ENCODE measurements at places on chromosomes 2 and 18.

DNA sequence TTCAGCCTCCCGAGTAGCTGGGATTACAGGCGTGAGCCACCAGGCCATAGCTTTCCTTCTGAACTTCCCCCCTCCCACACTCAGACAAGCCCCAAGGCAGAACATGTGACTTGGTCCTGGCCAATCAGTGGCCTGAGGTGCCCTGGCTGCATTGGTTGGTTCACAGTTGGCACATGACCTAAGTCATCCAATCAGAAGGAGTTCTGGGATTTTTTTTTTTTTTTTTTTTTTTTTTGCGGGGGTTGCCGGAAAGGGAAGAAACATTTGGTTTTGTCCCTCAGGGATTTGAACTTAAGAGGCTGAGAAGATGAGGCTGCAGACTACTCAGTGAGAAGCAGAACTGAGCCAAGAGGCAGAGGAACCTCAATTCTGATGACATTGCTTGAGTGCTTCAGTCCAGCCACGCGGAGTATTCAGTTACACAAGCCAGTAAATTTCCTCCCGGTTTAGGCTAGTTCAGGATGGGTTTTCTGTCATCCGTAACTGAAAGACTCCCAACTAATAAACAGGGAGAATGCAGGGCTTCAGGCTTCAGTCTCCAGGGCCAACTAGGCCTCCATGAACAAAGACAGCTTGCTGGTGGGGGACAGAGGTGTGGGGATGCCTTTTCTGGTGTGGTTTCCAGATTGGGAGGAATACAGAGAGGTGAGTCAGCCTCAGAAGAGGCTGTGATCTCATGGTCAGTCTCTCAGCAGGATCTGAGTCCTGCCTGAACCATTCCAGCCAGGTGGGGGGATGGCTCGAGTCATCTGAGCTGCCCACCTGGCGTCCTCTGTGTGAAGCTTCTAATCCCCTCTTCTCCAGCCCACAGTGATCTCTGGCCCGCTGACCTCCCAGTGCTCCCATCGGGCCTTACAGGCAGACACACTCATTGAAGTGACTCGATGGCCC is 9.2 kb downstream of the PTMA start:
- DNase-seq = no peak

DNA sequence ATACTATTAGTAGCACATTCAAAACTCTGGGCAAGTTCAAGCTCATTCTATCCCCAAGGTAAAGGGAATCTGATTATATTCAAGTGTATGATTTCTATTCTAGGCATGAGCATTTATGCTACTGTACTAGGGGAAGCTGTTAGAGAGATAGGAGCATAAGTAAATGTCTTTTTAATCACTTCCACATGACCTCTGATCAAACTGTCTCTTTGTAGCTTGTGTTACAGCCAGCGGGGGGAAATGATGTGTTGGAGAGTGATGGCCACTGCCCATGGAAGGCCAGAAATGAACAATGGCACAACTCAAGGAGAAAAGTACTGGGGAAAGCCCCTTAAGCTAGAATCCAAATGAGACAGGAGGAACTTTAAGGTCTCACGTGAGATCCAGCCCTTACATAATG is 894.9 kb upstream of the CDH2 start:
- no peak for DNase-seq

- DNase-seq = no peak
Observed at GRCh38 chr2:227462462-227462951, 9.4 kb upstream of the AGFG1 start.

- no peak for DNase-seq
Observed at GRCh38 chr2:38549071-38549704, 53.5 kb downstream of the HNRNPLL start.

GRCh38 chr2:69701100-69701945 is 40.6 kb upstream of the ANXA4 start:
- no peak for DNase-seq

- DNase-seq = no peak
Observed at GRCh38 chr2:106521016-106521415, 33.9 kb downstream of the CD8B2 start.

GRCh38 chr2:194621945-194622344 is 1035.1 kb upstream of the SLC39A10 start:
- DNase-seq = no peak

GRCh38 chr18:59551902-59552635 is 145.2 kb downstream of the CCBE1 start:
- DNase-seq = no peak

DNA sequence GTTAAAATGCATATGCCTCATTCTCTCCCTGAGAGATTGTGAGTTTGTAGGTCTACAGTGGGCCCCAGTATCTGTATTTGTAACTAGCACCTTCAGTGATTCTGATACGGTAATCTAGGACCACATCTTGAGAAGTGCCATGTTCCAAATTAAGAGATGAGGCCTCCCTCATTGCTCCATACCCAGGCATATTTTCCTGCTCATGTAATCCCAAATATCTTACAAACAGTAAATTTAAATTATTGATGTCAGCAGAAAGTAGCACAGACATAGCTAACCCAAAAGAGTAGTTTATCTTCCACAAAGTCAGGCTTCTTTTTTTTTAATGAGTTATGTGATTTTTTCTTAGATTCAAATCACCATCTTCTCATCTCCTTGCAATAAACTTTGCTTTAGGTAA is 263.8 kb downstream of the SETBP1 start:
- DNase-seq = no peak

- DNase-seq = no peak
Observed at GRCh38 chr18:76339246-76339620, 155.8 kb downstream of the ZNF516 start.

GRCh38 chr2:204152616-204153015 is 216.1 kb downstream of the ICOS start:
- DNase-seq = no peak

GRCh38 chr18:54883816-54884604 is 55.7 kb downstream of the RAB27B start:
- no peak for DNase-seq

- no peak for DNase-seq
Observed at GRCh38 chr2:118493213-118493612, 354.2 kb downstream of the EN1 start.

- DNase-seq = no peak
Observed at GRCh38 chr2:26457695-26458364, 20.1 kb downstream of the OTOF start.

GRCh38 chr2:134493797-134494196 is 225.0 kb downstream of the TMEM163 start:
- DNase-seq = no peak

DNA sequence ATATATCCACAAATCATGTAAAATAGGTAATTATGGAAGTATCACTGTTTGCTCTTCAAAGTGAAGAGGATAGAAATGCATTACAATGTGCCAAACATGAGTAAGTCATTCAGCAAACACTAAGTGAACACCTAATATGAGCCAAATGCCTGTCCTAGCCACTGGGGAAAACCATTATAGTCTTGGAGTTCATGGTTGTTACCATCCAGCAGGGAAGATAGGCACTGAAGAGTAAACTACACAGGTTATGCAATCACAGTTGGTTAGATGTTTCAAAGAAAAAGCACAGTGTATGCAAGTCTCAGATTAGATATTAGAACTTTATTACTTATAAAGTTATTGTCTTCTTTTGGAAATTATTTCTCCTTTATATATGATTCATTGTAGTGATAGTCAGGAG is 3.9 kb upstream of the SERPINB2 start:
- DNase-seq = no peak

DNA sequence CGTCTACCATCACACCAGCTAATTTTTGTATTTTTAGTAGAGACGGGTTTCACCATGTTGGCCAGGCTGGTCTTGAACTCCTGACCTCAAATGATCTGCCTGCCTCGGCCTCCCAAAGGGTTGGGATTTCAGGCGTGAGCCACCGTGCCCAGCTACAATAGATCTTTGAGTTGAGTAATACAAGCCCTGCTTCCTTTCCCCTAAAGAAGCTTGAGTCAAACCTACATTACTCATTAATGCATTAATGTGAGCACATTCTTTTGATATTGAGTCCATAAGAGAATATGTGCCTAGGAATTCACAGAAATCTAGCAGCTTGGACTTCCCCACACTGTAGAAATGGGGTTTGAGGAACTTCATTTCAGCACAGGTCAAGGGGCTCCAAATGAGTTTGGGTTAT is 39.6 kb downstream of the PSMG2 start:
- DNase-seq = no peak

DNA sequence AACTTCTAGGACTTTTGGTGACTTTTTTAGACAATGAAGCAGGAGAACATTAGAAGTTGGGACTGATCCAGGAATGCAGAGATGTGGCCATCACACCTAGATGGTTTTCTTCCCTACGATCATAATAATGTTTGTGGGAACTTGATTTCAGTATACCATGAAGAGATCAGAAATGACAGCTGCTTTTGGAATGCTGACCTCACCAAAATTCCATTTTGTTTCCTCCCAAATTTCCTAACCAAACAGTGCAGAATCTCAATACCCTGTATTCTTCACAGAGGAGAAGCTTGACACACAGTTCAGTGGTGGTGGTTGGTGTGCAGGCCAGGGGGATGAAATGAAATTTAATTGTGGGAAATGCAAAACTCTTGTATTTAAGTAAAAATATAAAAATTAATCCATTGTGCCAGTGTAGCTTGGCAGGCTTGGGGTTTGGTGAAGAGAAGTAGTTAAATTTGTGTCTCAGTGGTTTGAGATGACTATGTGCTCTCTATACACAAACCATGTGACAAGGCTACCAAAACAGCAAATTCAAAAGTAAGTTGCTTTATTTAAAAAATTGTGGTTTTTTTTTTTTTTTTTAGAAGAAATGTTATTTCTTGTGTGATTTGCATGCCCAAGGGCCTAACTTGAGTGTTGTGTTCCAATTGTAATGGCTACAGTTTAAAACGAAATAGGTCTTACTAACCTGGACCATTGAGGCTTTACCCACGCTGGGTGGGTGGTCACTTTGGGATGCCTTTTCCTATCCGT is 252.4 kb downstream of the LPIN1 start:
- no peak for DNase-seq

GRCh38 chr2:217588266-217588665 is 414.5 kb downstream of the TNS1 start:
- no peak for DNase-seq

DNA sequence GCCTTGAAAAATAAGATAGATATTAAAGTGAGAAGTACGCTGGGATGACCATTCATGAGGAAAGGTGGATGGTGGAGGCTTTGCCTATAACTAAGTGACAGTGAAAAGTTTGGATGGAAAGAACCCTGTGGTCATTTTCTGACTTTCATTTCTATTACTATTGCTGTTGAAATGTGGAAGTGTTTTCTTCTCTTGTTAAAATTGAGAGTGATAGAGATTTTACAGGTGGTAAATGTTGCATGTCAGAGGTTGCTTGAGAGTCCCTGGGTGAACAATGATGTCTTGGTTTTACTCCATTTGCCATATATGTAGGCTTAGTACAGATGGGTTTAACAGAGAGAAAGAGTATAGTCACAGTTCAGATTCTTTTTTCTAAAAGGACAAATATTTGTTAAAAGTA is 18.4 kb downstream of the NCOA1 start:
- DNase-seq = no peak

DNA sequence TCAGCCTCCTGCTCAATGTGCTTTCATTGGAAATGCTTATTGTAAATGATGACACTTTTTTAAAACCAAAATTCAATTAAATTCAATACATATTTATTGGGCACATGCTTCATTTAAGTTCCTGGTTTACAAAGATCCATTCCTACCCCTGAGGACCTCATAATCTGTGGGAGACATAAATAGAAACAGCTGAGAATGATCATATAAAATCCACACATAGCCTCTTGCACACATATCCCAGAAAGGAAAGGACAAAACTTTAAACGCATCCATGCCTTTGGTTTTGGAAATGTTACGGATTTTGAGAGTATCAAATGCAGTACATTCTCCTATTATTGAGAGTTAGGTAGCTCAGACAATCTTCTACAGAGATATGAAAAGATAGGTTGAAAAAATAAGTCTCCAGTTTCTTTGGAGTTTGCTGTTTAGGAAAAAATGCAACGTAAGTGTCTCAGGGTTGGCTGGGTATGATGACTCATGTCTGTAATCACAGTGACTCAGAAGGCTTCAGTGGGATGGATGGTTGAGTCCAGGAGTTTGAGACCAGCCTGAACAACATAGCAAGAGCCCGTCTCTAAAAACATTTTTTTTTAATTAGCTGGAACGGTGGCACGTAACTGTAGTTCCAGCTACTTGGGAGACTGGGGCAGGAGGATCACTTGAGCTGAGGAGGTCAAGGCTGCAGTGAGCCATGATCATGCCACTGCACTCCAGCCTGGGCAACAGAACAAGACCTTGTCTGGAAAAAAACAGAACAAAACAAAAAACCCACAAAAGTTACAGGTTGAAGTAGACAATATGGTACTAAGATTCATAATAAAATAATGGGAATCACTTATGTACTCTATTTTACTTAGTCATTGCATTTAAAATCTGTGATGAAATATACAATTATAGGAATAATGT is 3.9 kb upstream of the PRELID3A start:
- DNase-seq = no peak

GRCh38 chr18:39215920-39216319 is 1650.3 kb upstream of the CELF4 start:
- DNase-seq = no peak

DNA sequence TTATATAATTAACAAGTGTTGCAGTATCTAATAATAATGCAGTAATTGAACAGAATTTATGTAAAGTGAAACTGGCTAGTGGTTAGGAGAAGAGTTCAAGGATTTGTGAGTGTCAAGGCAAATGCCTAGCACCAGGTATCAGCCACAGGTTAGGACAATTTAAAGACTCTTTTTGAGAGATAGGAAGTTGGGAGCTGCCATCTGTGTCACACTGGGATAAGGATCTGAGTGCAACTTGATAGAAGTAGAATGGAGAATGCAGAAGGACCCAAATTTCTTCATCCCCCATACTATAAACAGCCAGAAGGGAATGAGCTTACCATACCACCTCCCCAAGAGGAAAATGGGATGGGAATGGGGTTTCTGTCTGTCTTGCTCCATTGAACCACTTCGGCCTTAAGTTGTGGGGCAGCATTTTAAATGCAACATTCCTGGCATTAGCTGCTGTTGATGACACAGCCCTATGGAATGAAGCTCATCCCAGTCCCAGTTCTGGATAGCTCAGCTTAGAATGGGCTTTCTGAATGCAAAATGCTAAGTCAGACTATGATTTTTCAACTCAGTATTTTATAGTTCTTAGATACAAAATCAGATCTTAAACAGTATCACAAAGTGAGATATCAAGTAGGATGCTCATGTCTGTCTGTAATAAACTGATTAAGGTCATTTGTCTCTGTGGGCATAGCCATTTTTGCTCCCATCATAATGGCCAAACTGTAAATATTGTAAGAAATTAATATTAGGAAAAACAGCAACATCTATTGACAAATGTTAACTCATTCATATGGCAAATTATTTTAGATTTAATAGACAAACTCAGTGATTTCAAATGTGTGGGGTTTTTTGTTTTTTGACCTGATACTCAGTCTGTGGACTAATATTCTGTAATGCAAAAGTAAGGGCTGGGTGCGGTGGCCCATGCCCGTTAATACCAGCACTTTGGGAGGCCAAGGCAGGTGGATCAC is 44.0 kb downstream of the GPR155 start:
- no peak for DNase-seq

DNA sequence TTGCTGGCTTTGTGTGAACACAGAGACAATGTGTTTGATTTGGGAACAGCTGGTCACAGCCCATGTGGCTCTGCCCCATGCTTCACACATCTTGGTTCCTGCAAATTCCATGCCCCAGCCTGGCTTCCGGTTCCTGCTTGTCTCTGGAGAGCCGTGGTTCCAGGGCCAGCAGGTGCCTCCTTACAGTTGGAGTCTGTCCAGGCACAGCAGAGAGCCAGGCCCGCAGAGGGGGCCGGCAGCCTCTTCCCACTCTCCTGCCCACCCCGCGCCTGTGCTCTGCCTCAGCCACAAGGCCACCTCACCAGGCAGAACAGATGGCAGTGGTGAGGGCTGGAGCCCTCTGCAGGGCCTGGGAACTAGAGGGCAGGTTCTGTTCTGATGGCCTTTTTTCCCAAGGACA is 81.5 kb downstream of the LDLRAD4 start:
- DNase-seq = no peak

Data from thoracic aorta (tissue), 2 donors.